ENCODE measurements at places on chromosomes 13 and 19.

DNA sequence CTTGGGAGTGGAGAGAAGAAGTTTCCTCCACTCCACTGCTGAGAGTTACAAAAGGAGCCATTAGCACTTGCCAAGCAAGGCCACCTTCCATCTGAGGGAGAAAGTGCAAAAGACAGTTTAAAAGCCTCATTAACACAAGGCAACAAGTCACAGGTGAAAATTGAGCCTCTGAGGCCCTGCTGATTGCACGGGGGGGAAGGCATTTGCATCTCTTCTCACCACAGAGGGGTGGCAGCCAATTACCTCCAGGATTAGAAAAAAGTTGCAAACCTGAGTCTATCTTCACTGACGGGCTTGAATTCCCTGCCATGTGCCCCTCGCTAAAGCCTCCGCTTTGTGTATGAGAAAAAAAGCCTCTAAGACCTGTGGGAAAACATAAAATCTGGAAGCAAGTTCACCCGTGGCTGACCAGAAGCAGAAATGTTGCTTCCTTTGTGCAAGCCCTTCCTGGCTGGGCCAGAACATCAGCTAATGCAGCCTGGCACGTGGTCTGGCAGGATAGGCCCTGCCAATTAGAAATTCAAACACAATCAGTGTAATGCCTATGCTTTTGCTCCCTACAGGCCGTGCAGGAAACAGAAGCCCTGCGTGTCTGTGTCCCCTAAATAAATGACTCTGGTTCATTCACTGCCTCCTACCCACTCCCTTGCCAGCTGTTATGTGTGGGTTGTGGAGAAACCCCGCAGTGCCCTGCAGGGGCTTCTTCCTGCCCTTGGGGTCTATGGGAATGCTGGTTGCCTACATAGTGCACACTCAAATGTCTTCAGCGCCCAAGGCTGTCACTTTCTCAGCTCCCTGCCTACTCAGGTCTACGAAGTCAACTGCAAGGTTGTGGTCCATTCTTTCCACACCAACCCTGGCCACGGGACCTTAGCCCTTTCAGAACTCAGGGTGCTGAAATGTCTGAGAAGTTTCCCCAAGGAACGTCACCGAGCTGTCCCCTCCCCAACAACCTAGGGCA, 150.2 kb downstream of the UQCRFS1 start:
- no peak for DNase-seq

- DNase-seq = no peak
Measured at GRCh38 chr13:113033054-113033850, 64.2 kb downstream of the MCF2L start.

GRCh38 chr19:8158411-8159074, 9.2 kb upstream of the FBN3 start:
- DNase-seq = no peak

GRCh38 chr19:15663247-15663646, 9.6 kb upstream of the CYP4F12 start:
- no peak for DNase-seq

- DNase-seq = no peak
Measured at GRCh38 chr13:101714195-101714594, 261.7 kb downstream of the ITGBL1 start.

- no peak for DNase-seq
Measured at GRCh38 chr19:28605501-28606268, 607.3 kb downstream of the UQCRFS1 start.

DNA sequence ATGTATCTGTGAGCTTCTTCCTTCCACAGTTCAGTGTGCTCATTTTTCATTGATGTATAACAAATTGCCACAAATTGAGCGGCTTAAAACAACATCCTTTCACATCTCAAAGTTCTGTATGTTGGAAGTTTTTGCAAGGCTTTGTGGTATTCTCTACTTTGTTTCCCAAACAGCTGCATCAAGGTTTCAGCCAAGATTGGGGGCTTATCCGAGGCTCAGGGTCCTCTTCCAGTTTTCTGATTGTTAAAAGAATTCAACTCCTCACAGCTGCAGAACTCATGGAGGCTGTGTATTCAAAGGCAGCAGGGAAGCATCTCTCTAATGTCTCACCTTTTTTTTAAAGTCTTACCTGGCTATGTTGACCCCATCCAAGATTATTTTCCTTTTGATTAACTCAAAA, 1369.8 kb downstream of the PCDH9 start:
- no peak for DNase-seq

GRCh38 chr13:59441596-59442280, 722.0 kb downstream of the DIAPH3 start:
- no peak for DNase-seq

GRCh38 chr13:100854006-100854405, 179.4 kb upstream of the TMTC4 start:
- DNase-seq = no peak

- no peak for DNase-seq
Measured at GRCh38 chr13:79187917-79188690, 218.0 kb downstream of the RBM26 start.

DNA sequence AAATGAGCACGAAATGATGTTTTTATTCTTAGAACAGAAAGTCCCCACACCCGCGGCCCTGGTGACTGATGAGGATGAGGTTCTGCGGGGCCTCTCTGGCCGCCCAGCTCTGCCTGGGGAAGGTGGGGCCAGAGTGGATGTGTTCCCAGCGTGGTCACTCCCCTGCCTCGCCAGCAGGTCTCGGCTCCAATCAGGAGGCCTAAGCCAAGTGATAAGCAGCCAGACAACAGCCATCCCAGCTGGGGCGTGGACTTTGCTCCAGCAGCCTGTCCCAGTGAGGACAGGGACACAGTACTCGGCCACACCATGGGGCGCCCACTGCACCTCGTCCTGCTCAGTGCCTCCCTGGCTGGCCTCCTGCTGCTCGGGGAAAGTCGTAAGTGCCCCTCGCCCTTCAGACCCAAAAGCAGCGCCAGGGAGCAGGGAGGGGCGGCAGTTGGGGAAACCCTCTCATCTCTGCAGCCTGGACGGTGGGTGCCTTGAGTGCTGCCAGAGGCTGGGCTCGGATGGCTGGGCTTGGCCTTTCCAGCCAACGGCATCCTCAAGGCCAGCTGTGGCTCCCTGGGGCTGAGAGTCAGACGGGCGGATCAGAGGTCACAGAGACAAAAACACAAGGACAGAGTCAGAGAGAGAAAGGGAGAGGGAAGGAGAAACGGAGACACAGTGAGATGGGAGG, at the start of gene F10:
F10 (plus strand) TSS at position 250 of the 676 bp plus-strand sequence; CDS start at position 307, 57 bp downstream.
- DNase-seq = no peak

DNA sequence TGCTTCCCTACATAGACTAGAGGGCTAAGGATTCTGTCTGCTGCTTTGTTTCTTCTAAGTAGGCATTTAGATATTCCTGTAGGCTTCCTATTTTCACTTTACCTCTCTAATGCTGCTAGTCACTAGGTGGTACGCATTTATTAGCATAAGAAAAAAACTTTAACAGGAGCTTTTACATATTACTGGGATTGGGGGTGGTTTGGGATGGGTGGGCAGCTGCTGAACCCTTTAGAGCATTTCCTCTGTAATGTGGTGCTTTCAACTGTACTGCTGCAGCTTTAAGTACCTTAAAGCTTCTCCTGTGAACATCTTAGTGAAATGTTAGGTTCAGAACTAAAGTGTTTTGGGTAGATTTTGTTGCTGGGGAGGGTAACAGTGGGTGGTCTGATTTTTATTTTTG, 92.6 kb downstream of the ZNF486 start:
- no peak for DNase-seq

DNA sequence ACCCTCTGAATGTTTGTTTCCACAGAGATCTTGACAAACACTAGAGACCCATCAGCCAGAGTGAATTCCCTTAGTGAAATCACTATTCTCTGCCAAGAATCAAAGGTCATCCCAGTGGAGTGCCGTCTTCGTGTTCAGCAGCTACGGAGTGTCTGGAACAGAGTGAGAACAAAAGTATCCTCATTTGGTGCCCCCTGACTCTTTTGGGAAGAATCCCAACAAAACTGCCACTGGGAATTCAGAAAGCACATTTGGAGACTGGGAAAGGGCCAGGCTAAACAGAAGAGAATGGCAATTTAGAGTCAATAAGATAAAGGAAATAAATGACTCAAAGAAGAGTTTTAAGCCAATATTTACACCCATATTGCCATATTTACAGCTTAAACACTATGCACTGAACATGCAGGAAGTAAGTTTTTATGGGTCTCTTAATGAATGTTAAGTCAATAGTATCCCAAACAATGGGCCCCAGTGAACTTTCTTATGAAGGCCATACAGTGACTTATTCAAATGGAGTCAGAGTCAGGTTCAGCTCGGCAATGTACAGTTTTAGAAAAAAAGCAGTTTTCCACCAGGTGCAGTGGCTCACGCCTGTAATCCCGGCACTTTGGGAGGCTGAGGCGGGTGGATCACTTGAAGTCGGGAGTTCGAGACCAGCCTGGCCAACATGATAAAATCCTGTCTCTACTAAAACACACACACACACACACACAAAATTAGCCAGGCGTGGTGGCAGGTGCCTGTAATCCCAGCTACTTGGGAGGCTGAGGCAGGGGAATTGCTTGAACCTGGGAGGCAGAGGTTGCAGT, 392.6 kb downstream of the KLF5 start:
- DNase-seq = no peak

- no peak for DNase-seq
Measured at GRCh38 chr19:57964761-57965160, 9.6 kb downstream of the C19orf18 start.

DNA sequence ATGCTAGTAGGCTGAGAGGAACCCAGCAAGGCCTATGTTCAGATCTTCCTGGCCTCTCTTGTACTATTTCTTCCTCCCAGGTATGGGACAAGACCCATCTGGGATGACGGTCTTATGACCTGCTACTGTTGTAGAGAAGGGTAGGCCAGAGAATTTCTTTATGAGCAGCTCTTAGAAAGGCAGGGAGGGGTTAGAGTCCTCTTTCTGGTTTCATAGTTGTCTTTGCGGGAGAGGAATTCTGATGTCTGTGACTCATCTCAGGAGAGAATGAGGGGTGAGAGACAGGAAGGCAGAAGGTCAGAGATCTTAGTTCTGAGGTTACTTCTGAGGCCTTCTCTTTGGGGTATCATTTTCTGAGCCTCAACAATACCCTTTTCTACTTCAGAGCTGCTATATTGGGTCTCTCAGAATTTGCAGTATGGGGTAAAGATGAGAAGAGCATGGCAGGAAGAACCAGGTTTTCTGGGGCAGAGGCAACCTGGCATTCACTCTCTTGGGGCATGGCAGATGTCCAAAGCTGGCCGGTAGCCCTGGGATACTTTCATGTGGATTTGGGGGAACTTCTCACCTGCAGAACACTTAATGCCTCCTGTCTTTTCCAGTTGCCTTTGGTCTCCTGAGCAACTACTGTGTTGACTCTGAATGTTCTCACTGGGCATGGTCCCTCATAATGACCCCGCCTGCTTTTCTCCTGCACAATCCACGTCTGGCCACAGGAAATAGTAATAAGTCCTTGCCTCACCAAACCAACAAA, 154.4 kb downstream of the GGACT start:
- DNase-seq = no peak

DNA sequence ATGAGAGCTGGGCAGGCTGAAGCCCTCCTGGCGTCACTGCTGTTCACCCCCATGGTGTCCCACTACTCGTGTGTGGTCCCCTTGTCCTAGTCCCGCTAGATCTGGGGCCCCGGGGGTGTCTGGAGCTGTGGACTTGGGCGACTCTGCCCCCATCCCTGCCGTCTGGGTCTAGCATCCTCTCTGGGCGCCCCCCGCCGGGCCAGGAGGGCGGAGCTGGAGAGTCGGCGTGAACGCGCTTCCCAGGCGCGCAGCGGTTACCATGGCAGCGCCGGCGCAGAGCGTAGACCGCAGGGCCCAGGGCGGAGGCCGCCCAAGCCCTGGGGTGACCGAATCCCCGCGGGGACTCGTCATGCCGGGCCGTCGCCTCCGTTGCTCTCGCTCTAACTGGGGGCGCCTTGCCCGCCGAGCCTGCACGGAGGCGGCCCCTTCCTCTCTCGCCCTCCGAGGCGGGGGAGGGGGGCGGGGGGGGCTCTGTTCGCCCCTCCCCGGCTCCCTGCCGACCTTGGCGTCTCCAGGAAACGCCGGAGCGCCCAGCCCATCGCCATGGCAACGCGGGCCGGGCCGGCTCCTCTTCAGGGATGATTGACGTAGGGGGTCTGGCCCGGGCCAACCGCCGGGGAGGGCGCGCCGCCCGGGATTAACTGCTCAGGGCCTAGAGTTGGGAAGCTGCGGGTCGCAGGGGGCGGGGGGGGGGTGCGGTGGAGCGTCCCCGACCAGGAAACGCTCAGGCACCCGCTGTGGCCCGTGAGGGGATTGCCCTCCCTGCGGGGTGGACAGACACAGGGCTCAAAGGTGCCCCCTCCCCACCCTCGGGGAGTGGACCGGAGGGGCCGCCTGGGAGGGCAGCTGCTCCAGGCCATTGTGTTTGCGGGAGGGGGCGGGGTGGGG, 8.9 kb downstream of the ISYNA1 start:
- peak; percentile 78 for DNase-seq

GRCh38 chr19:17328517-17329365, 5.9 kb downstream of the ANO8 start:
- DNase-seq = no peak

DNA sequence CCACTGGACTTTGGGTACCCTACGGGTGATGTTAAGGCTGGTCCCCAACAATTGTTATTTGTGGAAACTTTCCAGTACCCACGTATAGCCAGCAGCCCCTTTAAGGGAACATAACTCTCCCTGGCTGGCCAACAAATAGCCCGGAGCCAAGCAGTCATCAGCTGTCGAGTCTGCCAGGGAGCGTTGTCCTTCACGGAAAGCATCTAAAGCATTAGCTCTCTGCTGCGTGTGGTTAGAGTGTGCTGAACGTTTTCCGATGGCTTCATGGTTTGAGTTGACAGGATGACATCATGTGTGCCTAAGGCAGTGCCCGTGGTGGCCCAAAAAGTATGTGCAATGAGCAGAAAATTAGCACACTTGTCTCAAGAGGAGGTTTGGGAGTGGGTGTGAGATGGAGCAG, 3.3 kb upstream of the ZNF556 start:
- DNase-seq = no peak

GRCh38 chr13:98443329-98443728, 133.6 kb downstream of the STK24 start:
- no peak for DNase-seq
